Choroid plexus epithelial cell (primary cell): ENCODE measurements at places on chromosomes 7 and 10.

GRCh38 chr7:25996006-25996408, 156.0 kb upstream of the NFE2L3 start:
- DNase-seq, result no peak

GRCh38 chr7:133705596-133705995, 421.5 kb upstream of the LRGUK start:
- DNase-seq, result peak; percentile 83

- no peak for DNase-seq
Observed at GRCh38 chr10:17239345-17240085, 11.5 kb downstream of the VIM start.

- DNase-seq, result no peak
Observed at GRCh38 chr7:27297356-27297755, 54.8 kb downstream of the EVX1 start.

GRCh38 chr7:133650069-133650468, 397.2 kb downstream of the EXOC4 start:
- DNase-seq, result peak; percentile 90

DNA sequence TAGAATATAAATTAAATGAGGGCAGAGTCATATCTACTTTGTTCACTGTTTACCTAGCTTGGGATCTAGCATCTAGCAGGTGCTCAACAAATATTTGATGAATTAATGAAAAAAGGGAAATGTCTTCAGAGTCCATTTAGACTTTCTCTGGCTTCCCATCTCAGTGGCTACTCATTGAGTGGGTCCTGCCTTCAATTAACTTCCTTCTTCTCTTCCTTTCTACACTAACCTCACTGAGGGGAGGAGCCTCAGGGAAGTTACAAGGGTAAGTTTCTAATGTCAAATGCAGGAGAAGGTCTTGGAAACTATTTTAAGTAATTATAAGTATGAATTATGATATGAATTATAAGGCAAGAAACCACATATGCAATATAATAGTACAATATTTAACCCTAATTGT, 28.2 kb upstream of the MPP7 start:
- no peak for DNase-seq

DNA sequence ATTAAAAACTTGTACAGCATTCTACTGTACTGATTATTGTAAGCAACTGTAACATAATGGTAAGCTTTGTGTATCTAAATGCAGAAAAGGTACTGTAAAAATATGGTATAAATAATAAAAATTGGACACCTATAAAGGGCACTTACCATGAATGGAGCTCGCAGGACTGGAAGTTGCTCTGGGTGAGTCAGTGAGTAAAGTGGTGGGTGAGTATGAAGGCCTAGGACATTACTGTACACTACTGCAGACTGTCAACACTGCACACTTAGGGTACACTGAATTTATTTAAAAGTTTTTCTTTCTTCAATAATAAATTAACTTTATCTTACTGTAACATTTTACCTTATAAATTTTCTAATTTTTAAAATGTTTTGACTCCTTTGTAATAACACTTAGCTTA, 118.6 kb upstream of the ASAH2 start:
- DNase-seq, result no peak

GRCh38 chr10:128386231-128386630, 260.0 kb upstream of the MKI67 start:
- no peak for DNase-seq

GRCh38 chr10:43735907-43736306, 87.2 kb upstream of the ZNF32 start:
- peak; percentile 1 for DNase-seq

DNA sequence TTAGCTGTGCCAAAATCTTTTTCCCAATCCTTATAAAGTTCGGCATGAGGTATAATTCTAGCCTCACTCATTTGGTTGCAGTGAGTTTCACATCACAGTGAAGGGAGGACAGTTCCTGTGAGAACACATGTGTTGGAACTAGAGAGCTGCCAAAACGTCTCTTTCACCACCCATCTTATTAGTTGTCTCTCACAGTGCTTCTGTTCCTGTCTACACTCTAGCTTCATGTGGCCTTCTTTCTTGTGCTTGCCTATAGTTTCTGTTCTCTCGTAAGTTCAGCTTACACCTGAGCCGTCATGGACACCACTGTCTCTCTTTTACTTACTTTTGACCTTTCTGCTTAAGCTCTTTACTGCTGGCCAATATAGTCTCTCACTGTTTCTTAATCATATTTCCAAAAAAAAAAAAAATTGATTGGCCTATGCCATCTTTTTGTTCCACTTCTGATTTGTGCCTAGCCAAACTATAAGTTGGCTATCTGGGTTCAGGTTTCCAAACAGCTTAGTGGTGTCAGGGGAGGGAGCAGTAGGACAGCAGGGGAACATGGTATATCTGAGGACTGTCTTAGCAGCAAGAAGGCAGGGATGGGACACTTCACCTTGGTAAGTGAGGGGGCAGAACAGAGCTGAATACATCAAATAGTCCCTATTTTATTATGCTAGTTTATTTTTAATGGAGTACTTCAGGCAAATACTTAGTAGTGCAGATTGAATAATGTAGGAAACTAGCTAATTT, 38.0 kb downstream of the ZNRF2 start:
- peak; percentile 17 for DNase-seq

- no peak for DNase-seq
Observed at GRCh38 chr7:51611937-51612336, 295.3 kb upstream of the COBL start.

DNA sequence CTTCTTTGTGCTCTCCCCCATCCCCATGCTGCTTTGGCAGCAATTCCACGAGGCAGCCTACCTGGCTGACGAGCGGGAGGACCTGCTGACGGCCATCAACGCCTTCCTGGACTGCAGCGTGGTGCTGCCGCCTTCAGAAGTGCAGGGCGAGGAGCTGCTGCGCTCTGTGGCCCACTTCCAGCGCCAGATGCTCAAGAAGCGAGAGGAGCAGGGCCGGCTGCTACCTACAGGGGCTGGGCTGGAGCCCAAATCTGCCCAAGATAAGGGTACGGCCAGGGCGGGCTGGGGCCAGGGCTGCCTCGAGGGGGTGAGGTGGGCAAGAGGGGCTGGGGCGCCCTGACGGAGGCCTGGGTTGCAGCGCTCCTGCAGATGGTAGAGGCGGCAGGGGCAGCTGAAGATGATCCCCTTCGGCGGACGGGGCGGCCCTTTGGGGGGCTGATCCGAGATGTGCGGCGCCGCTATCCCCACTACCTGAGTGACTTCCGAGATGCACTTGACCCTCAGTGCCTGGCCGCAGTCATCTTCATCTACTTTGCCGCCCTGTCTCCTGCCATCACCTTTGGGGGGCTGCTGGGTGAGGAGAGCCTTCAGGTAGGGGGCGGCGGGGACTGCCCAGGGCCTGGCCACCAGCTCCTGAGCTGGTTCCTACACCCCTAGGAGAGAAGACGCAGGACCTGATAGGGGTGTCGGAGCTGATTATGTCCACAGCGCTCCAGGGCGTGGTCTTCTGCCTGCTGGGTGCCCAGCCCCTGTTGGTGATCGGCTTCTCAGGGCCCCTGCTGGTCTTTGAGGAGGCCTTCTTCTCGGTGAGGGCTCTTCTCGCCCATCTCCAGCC, 9.4 kb downstream of the FASTK start:
- DNase-seq, result no peak

DNA sequence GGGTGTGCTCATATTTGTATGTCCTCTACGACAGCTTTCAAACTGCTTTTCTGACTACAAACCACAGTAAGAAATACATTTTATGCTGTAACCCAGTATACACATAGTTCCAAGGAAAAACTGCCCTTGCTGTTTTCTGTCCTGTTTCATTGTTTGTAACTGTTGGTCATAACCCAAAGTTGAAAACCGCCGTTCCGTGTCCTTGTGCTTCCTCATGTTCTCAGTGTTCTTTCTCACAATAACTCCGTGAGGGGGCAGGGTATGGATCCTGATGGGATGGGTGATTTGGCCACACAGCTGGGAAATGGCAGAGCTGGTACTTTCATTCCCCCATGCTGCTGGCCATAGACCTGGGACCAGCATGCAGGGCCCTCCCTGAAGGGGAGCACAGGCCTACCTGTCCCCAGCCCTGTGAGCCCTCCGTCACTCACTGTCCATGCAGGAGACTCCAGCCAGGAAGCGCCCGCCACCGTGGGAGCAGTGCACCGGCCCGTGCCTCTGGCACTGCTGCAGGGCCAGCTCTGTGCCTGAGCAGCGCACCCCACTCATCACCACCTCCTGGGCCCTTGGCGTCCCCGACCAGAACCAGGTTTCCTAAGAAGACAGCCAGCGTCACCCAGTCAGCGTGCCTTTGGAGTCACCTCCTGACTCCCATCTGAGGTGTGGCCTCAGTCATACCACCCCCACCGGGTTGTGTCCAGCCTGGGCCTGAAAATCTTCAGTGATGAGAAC, 12.7 kb downstream of the LOXL4 start:
- no peak for DNase-seq

GRCh38 chr10:113057948-113058522, 108.0 kb downstream of the TCF7L2 start:
- no peak for DNase-seq

- peak; percentile 88 for DNase-seq
Observed at GRCh38 chr10:102523250-102524029, 19.7 kb downstream of the SUFU start.

DNA sequence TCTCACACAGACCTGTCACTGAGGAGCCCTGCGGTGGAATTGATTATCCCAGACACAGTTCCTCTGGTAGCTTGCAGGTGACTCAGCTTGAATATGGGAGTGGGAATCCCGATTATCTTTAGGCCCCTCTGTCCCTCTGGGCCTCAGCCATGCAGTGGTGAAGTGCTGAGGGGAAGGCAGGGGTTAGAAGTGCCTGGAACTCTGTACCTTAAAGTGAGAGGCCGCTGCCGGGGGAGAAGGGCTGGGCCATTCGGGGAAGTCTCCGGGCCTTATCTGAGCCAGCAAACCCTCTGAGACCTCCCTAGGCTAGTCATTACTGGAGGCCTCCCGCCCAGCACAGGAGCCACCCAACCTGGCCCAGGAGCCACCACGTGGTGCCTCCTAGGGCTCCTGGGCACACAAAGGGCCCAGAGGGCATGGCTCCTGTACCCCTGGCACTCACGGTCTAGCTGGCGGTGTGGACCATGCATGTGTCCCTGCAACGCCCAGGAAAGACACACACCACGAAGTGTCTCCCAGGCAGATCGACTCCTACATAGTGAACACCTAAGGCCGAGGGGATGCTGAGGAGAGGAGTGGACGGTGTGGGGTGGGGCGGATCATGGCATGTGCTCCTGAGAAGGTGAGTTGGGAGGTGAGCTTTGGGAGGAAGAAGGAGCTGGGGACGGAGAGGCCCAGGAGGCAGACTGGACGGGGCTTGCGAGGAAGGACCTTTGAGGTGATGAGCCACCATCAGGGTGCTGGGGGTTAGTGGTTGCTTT, 56.2 kb downstream of the HK1 start:
- DNase-seq, result no peak

DNA sequence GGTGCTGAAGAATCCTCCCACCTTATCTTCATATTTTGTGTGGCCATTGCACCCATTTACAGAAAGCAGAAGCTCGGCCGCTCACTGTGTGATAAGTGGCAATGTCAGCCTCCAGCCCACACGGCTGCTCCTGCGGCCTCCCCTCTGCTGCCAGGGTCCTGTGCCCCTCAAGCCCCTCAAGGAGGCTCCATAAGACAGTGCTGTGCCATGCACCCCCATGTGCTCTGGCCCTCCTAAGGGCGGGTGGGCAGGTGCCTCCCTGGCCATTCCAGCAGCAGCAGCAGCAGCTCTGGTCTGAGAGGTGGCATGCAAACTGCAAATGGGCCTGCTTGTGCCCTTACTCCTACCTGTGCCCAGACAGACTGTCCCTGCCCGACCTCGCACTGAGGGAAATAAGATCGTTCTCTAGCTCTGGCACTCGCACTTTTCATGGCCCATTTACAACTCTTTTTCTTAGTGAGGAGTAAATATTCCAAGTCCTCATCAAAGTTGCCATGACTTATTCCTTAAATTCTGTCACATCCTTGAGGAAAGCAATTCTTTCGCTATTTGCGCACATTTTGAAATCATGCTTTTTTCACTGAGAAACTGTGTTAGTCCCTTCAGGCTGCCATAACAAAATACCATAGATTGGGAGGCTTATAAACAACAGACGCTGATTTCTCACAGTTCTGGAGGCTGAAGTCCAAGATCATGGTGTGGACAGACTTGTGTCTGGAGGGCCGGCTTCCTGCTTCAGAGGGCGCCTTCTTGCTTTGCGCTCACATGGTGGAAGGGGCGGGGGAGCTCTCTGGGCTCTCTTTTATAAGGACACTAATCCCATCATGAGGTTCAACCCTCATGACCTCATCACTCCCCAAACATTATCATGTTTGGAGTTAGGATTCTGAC, 187.8 kb downstream of the COBL start:
- DNase-seq, result no peak

GRCh38 chr10:11793762-11794479, 29.2 kb upstream of the PROSER2 start:
- DNase-seq, result peak; percentile 58

- DNase-seq, result peak; percentile 67
Observed at GRCh38 chr10:15879058-15879457, 18.8 kb upstream of the MINDY3 start.

GRCh38 chr10:94225589-94225988, 137.2 kb downstream of the NOC3L start:
- DNase-seq, result peak; percentile 30

DNA sequence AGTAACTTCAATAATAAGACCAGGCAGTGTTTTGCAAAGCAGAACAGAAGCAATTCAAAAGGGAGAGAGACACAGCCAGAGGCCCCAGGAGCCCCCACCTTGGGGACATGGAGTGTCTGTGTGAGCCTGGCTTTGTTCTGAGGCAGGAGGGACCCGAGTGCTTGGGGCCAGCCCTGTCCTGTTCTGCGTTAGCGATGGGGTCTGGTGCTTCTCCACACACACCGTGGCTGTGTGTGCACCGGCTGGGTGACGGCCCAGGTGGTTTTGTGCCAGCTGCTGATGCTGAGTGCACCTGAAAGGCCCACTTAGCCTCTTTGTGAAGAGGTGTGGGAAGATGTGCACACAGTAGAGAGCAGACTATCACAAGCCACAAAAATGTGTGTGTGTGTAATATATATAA, 468.9 kb downstream of the DNAJB6 start:
- DNase-seq, result no peak

DNA sequence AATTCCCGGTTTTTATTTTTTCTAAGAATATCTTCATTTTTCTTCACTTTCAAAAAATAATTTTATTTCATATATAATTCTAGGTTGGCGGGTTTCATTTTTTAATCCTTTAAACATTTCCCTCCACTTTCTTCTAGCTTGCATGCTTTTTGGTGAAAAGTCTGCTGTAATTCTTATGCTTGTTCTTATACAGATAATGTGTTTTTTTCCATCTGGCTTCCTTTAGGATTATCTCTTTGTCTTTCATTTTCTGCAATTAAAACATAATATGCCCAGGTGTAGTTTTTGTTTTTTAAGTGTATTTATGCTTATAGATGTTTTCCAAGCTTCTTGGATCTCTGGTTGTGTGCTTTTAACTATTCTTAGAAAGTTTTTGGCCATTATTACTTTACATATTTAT, 341.3 kb upstream of the SEMA3C start:
- peak; percentile 39 for DNase-seq

DNA sequence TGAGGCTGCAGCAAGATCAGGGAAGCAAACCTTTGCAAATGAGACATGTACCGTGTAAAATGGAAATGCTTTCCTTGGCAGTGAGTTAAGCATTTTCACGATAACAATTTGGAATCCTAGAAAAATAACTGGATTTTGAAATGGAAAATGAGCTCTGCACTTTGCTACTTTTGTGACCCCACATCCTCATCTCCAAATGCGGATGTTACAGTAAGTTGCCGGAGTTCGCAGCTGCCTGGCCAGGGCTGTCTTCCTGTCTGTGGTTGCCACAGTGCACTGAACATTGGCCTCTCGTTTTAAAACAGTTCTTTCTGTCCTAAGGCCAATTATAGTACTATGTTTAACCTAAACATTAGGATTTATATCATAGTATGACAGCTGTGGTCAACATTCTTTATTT, 136.2 kb upstream of the FZD8 start:
- DNase-seq, result peak; percentile 46
